H7 (cell line): ENCODE measurements at places on chromosomes 11 and 22.

DNA sequence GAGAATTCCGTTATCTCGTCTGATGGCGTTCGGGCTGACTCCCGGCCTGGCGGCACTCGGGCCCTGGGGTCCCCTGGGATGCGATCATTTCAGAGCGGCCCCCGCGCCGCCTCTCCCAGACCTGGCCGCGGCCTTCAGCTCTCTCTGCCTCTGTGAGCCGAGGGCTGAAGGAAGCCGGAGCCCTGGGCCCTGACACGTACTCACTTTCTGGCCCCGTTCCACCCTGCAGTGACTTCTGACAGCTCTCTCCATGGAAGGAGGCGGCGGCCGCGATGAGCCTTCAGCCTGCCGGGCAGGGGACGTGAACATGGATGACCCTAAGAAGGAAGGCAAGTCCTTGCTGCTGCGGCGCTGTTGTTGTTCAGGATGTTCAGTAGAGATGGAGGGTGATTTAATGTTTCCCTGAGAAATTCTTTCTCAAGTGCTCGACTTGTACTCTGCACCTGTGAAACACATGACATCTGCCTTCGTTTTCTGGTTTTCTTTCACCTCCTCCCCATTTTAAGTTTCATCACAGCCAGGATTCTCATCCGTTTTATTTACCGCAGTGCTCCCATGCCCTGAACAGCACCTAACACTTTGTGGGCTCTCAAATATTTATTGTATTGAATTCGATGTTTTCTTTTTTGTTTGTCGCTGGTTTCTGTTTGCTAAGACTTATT, 612 bp downstream of the GTSE1 start:
- peak; percentile 83 for DNase-seq

GRCh38 chr11:69203901-69204245, 48.1 kb downstream of the SMIM38 start:
- DNase-seq, result peak; percentile 32

- DNase-seq, result no peak
Measured at GRCh38 chr11:38598418-38598817, 2000.4 kb upstream of the RAG2 start.

DNA sequence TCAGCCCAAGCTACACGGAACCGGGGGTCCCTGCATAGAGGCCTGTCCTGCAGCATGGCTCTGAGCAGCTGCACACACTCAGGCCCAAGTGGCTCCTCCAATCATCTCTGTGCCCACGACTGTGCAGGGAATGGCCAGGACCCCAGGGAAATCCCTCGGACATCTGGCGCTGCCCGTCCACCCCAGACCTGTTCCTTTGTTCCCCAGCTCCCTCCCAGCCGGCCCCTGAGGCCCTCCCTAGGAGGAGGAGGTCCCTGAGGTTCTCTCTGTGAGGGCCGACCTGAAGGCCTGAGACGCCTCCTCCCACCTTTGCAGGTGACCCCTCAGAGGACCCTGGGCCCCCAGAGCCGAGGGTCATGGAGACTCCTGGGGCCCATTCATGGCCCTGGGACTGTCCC, 1.1 kb downstream of the MLC1 start:
- DNase-seq, result peak; percentile 58

DNA sequence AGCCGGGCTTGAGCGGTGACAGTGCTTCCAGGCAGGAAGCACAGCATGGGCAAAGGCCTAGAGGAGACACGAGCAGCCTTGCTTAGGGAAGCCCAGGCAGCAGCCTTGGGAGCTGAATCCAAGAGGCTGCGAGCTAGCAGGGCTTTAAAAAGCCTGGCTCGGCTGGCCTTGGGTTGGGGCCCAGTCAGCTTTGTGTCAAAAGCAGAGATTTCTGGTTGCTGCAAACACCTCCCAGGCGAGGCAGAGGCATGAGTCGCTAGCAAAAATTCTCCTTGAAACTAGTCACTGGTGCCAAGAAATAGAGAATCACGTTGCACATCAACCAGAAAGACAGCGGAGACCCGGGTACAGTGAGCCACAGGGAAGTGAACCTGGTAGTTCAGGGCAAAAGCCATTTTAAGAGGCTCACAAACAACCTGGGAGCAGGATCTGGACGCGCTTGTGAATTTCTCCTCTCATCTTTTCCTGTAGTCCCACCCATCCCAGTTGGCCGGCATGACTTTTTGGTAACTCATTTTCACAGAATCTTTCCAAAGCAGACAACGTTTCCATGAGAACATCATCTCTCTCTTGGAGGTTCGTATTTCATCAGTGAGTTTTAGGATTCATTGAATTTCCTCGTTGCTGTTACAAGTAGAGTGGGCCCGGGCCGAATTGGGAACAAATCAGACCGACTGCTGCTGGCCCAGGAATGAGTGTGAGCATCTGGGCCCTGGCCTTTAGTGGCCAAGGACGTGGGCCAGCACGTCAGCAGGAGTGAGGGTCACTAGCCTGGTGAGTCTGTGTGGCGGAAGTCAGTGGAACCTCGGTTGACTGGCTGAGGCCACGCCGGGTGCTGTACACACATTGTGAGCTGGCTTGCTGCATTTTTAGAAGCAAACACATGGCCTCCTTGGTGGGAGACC, 16.4 kb upstream of the FGF4 start:
- no peak for DNase-seq

DNA sequence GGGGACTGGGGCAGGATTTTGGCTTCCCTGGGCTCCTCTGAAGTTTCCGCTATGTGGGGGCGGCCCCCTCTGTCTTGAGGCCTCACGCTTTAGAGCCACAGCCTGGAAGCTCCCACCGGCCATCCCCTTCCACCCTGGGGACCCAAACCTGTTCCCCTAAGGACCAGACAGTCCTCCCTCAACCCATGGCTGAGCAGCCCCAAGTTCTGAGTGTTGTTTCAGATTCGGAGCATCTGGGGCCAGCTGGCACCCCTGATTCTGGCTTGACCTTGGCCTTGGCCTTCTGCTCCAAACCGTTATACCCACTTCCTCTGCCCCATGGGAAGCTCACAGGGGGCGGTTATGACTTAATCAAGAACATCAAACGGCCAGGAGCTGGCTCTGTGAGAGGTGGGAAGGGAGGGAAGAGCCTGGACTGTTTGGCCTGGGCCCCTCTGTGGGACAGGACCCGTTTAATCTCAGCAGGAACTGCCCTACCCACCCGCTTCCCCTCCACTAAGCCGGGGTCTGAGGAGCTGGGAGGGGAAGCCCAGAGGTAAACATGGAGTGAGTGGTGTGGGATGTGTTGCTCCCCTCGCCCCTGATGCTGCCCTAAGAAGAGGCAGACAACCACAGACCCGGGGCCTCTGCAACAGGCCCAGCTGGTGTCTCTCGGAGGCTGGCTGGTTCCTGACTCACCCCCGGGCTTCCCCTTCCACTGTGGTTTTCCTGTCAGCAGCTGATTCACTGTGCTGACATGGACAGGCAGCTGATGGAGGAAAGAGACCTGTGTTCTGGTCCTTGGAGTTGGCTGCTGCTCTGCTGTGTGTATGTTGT, 3.4 kb downstream of the CD82 start:
- DNase-seq, result peak; percentile 38

DNA sequence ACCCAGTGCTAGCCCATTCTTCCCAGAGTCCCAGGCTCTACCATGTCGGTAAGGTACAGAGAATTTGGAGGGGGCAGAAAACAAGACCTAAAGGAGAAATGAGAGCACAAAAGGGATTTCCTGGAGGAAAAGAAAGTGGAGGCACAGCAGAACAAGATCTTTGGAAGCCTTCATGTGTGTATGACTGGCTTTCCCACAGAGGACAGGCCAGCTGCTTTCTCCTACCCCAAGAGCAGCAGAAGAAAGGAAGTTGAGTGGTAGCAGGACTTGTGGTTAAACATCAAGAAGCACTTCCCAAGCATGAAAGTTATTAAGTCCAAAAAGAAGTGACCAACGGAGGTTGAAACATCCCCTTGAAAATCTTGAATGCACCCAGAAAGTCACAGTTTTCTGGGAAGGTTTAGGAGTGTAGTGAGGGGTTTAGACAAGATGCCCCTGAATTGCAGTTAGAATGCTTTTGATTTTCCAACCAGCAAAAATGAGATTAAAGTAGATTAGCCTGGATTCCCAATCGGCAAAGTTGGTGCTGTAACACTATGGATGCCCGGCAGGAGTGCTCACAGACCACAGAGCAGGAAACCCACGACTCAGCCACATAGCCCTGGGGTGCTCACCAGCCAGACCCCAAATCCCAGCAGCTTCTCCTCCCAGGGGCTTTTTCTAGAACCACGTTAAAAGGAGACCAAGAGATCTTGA, 608 bp downstream of the TMPRSS13 start:
- DNase-seq, result no peak
